Caco-2 (cell line): ENCODE measurements at places on chromosomes 6 and 20.

- no peak for DNase-seq
Measured at GRCh38 chr20:19256906-19257595, 44.6 kb downstream of the SLC24A3 start.

GRCh38 chr6:161138543-161139303 is 135.1 kb downstream of the AGPAT4 start:
- no peak for DNase-seq

DNA sequence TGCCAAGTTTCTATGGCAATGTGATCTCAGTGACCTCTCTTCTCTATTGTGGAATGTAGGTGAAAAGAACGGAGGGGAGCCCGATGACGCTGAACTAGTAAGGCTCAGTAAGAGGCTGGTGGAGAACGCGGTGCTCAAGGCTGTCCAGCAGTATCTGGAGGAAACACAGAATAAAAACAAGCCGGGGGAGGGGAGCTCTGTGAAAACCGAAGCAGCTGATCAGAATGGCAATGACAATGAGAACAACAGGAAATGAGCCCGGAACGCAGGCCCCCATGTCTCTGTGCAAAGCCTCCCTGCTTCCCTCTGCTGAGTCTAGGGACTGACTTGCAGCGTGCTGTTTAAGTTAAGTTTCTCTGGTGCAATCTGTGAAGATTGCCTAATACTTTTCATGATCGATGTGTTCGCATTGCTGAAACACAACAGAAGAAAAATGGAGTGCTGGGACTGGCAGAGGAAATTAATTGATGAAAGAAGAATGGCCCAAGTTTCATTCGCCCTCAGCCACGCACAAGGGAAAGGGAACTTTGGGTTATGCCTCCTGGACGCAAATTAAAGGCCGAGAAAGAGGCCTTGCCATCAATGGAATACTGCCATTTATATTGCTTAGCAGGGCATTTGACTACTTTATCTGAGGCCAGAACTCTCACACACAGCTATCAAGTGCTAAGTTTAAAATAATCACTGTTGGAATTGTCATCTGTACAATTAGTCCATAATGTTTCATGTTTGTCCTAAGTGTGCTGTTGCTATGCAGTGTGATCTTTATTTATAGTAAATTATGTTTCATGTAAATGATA is 146.4 kb downstream of the AKAP7 start:
- DNase-seq = no peak

DNA sequence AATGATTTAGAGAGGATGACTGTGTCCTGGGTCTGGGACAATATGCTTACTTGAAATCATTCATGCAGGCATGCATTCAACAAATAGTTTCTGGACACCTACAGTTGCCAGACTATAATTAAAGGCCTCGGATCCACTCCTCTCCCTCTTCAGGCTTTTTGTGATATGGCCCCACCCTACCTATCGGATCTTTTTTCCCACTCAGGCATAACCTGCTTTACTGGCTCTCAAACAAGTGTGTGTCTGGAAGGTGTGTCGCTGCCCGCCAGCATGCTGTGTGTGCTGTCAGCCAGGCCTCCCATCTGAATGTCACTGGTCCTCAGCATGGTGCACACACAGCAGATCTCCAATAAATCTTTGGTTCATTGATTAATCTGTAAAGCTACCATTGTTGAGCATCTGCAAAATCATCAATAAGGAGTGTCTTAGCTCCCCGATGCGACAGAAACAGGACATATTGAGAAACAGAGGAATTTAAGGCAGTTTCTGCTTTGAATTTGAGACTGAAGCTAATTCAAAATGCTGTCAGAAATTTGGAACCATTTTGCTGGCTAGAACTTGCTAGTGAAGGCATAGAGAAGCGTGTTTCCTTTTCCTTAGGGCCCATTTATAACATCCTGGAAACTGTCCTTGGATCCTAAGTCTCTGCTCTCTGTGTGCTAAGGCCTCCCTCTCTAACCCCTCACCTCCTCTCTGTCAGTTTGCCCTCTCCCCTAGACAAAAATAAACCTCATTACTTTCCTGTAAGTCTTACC is 23.5 kb upstream of the CCN6 start:
- DNase-seq = no peak

GRCh38 chr20:21099751-21100577 is 6.2 kb downstream of the LINC00237 start:
- DNase-seq = peak; percentile 83

DNA sequence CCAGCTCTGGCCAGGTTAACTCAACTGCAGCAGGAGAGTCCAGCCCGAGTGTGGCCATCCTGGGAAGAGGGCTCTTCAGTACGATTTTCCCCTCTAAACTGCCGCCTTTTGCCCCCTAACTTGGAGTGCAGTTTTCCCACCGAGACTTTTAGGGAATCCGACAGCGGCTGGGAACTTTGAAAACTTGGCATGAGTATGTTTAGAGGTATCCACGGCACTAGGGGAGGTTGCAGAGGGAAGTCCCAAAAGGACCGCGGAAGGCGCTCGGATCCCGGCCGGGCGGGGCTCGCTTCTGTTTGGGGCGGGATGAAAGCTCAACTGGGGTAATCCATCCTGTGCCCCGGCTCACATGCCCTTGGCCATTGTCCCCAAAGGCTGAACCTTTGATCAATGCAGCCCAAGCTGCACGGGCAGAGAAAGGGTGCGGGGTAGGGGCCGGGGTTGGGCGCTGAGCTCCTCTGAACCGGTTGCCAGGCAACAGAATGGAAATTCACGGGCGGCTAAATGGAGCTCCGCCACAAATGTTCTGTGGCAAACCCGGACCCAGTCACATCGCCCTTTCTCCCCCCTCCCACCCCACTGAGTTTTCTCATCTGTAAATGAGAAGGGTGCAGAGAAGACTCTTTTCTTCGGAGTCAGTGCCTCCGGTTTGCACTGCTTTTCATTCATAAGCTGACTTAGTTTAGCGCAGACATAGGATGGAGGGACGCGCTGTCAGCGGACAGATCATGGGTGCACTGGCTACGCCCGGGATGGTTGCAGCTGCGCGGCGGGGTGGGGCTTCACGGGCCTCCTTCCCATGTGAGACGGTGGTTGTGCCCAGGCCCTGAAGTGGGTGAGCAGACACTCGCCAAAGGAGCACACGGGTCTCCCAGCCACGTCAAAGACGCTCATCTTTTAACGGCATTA is 2.3 kb downstream of the BMP6 start:
- DNase-seq = peak; percentile 11

DNA sequence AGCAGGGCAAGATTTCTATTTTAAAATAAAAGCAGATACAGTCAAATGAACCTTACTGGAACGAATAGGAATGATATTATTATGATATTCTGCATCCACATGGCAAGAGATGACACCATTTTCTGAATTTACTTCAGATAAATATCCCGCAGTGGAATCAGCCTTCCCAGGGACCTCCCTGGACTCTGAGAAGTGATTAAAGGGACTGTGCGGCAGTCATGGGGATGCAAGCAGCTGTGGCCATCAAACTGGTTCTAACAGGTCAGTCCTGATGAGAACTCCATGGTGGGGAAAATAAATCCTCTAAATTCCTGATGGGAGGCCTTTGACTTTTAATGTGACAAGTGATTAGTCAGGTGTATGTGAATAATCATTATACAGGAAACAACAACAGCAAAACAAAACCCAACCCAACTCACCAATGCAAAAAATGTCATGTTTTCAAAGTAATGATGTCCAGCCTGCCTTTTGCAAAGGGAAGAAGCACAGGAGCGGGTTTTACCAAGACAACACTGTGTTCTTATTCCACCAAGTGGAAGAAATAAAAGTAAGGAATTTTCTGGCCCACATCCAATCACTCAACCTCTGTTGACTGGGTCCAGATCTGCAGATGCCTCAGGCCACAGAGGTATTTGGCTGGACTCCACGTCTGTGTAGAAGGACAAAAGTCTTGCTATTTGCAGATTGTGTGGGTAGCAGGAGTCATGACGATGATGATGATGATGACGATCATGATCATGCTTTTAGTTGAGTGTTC is 61.9 kb upstream of the CITED2 start:
- no peak for DNase-seq

GRCh38 chr20:12984069-12984765 is 24.6 kb upstream of the SPTLC3 start:
- DNase-seq = no peak

DNA sequence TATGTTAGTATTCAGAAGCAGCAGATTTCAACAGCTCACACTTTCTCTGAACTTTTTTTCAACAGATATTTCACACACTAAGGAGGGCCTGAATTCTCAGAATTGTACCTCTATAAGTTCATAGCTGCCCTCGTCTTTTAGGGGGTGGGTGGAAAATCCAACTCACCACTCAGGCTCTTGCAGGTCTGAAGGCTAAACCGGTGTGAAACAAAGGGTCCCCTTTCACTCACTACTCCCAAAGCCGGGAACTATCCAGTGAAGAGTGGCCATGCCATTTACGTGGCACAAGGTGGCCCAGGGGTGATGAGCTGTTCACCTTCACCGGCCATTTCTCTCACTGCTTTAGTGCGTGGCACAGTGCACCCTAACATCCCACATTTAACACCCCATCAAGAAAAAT is 24.2 kb downstream of the TBC1D7 start:
- no peak for DNase-seq
